ENCODE measurements at places on chromosomes 5 and 9.

- no peak for ATAC-seq
These were observed 83.1 kb downstream of the MSX2 start for GRCh38 chr5:174807471-174807870.

DNA sequence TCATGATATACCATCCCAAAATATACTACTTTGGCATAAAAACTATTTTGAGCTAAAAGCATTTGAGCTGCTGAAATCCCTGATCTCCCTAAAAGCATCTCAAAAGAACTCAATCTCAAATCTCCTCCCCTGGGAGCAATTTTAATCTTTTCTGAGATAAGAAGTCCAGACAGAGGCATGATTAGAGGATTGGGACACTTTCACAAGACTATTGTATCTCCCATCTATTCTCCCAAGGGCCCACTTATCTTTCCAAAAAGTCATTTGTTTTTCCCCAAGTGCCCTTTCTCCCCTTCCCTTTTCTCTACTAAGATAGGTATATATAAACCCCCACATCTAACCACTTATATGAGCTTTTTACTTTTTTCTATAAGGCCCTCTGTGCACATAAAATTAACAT lies 79.7 kb downstream of the ALDH7A1 start:
- no peak for ATAC-seq

DNA sequence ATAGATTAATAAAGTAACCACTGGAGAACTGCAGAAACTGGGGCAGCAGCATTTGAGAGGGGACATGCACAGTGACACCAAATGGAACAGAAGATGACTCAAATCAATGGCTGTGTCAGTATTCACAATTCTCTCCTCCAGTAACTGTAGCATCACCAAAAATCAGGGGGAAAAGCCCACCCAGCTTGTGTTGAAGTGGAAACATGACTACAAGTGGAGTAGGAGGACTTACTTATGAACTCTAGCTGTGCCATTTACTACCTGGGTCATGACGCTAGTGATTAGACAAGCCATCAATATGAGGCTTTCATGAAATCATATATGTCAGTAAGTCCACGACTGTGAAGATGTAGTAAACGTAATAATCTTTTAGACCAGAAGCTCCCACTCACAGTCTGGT lies 199.8 kb upstream of the PTGER4 start:
- peak; percentile 60 for ATAC-seq

DNA sequence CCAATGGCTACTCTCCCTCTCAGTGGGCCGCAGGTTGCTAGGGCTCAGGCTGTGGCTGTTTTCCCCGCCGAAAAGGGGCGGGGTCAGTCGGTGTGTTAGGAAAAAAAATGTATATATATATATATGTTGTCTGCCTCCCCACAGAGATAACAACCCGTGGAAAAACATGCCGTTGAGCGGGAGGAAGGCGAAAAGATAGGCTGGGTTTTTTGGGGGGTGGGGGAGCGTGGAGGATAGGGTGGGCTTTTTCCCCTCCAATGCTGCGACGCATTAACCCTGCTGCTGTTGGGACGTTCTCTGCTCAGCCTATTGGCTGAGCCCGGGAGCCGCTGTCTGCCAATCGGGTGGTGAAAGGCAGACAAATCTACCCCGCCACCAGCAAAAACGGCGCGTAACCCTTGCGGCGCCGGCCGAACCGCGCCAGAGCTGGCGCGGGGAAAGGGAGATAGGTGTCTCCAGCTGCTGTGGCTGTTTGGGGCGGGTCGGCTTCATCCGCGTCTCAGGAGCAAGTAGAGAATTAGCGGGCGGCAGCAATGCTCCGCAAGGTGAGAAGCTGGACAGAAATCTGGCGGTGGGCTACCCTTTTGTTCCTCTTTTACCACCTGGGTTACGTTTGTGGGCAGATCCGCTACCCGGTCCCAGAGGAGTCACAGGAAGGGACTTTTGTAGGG lies at the start of gene PCDHGC4:
PCDHGC4 (plus strand) TSS at position 390 of the 671 bp plus-strand sequence; CDS start at position 534, 144 bp downstream.
- ATAC-seq: peak; percentile 30

GRCh38 chr5:141319699-141320098 lies 885 bp downstream of the TAF7 start:
- no peak for ATAC-seq

GRCh38 chr9:3508078-3508431 lies 17.7 kb downstream of the RFX3 start:
- ATAC-seq: peak; percentile 44

GRCh38 chr5:100794844-100795243 lies 108.2 kb downstream of the ST8SIA4 start:
- ATAC-seq: no peak

DNA sequence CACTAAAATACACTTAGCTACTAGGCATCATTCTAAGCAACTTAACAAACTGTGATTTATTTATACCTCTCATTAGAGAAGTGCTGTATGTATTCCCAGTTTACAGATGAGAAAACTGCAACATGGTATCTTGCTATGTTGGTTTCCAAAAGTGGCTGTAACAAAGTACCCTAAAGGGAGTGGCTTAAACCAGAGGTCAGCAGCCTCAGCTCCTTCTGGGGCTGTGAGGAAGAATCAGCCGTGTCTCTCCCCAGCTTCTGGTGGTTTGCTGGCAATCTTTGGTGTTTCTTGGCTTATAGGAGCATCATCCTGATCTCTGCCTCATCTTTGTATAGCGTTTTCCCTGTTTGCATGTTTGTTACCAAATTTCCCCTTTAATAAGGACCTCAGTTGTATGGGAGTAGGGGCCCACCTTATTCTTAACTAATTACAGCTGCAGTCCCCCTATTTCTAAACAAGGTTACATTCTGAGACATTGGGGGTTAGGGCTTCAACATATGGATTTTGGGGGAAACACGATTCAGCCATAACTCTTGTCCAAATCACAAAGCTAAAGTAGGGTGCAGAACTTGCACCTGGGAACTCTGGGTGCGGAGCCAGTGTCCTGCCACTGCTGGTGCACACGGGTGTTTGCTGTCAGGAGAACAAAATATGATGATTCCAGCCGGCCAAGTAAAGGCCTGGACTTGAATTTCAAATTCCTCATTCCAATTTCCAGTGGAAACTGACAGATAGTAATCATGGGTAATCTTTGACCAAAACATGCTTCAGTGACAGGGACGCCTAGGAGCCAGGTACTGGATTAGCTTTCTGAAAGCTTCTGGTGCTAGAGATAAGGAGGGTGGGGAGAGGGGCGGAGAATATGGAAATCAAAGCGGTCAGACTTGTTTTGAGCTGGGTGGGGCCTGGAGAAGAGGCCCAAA lies 43.3 kb downstream of the RAI14 start:
- ATAC-seq: no peak

GRCh38 chr9:134593286-134594077 lies 48.1 kb upstream of the COL5A1 start:
- ATAC-seq: no peak

DNA sequence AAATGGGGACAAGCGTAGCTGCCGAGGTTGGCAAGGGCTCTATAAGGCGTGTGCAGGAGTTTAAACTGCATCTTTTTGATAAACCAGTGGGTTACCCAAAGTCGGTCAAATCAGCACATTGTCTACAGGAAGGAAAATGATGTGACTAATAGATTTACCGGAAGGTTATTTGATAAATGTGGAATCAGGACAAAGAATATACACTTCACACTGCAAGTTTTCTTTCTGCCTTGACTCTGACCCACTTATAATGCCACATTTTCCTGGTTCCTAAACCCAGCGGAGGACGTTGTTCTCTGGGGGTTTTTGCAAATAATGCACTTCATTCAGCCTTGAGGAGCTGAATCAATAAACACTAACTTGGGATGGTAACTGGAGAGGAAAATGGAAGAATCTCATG lies 76.8 kb downstream of the TTLL11 start:
- ATAC-seq: no peak

DNA sequence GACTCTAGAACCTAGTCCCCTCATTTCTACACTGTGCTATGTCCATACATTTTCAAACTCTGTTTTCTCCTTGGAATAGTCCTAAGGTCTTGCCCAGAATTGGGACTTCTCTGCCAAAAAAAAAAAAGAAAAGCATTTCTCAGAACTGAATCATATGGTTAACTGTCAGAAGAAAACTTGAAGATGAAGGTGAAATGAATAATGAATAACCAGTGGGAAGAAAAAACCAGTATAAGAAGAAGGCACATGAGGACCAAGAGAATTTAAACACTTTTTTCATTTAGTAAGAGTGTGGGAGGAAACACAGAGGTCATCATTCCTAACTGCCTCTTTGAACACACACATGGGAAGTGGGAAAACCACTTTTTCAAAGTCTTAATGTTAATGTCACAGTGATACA lies 197.7 kb downstream of the PRELID2 start:
- no peak for ATAC-seq

DNA sequence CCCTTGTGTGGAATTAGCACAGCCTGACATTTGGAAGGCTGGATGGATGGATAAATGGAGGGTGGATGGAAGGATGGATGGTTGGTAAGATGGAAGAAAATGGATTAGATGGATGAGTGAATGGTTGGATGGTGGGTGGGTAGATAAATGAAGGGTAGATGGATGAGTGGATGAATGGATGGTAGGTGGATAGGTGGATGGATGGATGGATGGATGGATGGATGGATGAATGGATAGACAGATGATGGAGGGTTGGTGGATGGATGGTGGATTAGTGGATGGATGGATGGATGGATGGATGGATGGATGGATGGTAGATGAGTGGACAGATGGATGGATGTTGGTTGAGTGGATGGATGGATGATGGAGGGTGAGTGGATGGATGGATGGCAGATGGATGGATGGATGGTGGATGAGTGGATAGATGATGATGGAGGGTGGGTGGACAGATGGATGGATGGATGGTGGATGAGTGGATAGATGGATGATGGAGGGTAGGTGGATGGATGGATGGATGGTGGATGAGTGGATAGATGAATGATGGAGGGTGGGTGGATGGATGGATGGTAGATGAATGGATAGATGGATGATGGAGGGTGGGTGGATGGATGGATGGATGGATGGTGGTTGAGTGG lies 175.6 kb upstream of the PPP1R26 start:
- no peak for ATAC-seq

DNA sequence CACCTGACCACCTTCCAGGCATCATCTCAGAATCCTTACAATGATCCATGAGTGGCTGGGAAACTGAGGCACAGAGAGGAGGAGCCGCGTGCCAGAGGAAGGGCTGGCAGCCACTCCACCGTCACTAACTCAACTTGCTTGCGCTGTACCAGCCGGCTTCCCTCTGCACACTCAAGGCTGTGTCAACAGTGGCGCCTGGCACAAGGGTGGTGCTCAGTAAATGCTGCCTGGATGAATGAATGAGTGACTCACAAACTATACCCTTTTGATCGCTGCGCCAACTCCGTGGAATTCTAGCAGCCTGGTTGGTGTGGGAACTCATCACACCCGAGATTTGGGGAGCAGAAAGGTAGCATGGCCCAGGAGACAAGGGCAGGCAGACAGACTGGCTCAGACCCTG lies 21.9 kb downstream of the PRRX2 start:
- ATAC-seq: no peak

GRCh38 chr5:172775326-172776234 lies 4.6 kb upstream of the DUSP1 start:
- no peak for ATAC-seq

GRCh38 chr5:174732036-174733020 lies 7.9 kb downstream of the MSX2 start:
- ATAC-seq: no peak

GRCh38 chr5:167638816-167639215 lies 652.6 kb upstream of the WWC1 start:
- no peak for ATAC-seq

DNA sequence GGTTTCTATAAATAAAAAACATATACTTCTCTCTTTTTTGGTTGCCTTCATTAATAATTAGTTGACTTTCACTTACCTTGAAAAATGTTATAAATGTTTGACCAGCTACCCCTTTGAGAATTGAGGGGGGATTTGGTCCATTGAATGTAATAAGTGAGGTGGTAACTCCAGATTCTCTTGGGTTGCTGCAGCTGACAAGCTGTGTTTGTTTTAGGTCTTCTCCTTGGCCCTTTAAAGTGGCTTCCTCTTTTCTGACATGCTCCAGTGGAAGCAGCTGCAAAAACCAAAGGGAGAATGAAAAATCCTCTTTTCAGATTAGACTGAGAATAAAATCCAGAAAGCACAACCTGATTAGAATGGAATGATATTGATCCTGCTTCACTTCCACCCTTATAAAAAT lies 410.5 kb downstream of the TMEM38B start:
- ATAC-seq: no peak

GRCh38 chr5:142860270-142860669 lies 90.1 kb downstream of the ARHGAP26 start:
- ATAC-seq: no peak

GRCh38 chr9:14320271-14321181 lies 6.6 kb upstream of the NFIB start:
- ATAC-seq: no peak

- peak; percentile 84 for ATAC-seq
These were observed 978 bp downstream of the CFAP157 start for GRCh38 chr9:127707766-127708165.

DNA sequence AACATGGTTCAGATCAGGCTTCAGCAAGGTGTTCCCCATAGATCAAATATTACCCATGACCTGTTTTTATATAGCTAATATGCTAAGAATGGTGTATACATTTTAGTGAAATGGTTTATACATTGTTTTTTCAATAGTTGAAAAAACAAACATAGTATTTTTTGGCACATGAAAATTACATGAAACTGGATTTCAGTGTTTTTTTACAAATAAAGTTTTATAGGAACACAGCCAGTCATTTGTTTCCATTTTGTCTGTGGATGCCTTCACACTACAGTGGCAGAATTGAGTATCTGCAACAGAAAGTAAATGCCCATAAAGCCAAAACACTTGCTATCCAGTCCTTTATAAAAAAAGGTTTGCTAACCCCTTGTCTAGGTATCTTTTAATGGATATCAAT lies 134.5 kb upstream of the TNFAIP8 start:
- no peak for ATAC-seq

- ATAC-seq: no peak
These were observed 19.7 kb downstream of the STK10 start for GRCh38 chr5:172168311-172168710.

Data from activated CD4-positive, CD25-positive, alpha-beta regulatory T cell treated with anti-CD3 and anti-CD28 coated beads, Interleukin-2, amount 50 U/mL, for 24 hours (primary cell).